Stimulated activated CD8-positive, alpha-beta memory T cell treated with anti-CD3 and anti-CD28 coated beads, Interleukin-4, amount 100 ng/mL, for 48 hours (primary cell): ENCODE measurements at places on chromosomes 11 and 22.

DNA sequence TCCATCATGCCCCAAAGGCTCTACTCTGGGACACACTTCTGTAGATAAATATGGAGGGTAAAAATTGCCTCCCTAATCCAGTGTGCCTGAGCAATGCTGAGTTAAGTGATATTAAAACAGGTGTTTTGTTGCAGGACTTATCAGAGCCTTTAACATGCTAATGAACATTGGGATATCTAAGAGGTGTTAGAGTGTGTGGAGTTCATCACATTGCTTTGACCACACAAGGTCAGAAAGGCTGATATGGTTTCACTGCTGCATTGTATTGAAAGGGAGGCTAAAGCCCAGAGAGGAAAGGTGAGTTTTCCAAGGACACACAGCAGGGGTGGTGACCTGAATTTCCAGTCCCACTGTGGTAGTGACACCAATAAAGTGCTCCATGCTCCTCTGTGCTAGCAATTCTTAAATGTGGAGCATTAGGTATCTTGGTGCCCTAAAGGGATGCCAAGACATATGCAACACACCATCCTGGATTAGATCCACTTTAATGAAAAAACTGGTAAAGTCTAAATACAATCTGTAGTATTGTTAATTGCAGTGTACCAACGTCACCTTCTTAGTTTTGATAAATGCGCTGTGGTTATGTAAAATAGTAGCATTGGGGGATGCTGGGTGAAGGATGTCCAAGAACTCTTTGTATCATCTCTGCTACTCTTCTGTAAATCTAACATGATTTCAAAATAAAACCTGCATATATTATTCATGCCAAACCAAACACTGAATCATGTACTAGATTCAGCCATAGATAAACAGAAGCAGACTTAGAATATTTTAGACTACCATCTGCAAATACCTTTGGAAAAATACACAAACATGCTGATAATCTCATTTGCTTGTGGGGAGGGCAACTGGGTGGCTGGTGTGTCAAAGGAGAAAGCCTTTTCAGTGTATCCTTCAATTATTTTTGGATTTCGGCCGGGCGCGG is 45.8 kb downstream of the MIAT start:
- no peak for DNase-seq

- DNase-seq, result peak; percentile 64
Observed at GRCh38 chr22:31488988-31489617, 539 bp downstream of the EIF4ENIF1 start.

- DNase-seq, result no peak
Observed at GRCh38 chr11:60394666-60395380, 1.4 kb upstream of the MS4A14 start.

- DNase-seq, result no peak
Observed at GRCh38 chr22:19641254-19641982, 72.9 kb upstream of the SEPTIN5 start.

- no peak for DNase-seq
Observed at GRCh38 chr22:19800761-19801244, 40.2 kb downstream of the TBX1 start.

- DNase-seq, result no peak
Observed at GRCh38 chr11:97963528-97964331, 1057.0 kb upstream of the CNTN5 start.

DNA sequence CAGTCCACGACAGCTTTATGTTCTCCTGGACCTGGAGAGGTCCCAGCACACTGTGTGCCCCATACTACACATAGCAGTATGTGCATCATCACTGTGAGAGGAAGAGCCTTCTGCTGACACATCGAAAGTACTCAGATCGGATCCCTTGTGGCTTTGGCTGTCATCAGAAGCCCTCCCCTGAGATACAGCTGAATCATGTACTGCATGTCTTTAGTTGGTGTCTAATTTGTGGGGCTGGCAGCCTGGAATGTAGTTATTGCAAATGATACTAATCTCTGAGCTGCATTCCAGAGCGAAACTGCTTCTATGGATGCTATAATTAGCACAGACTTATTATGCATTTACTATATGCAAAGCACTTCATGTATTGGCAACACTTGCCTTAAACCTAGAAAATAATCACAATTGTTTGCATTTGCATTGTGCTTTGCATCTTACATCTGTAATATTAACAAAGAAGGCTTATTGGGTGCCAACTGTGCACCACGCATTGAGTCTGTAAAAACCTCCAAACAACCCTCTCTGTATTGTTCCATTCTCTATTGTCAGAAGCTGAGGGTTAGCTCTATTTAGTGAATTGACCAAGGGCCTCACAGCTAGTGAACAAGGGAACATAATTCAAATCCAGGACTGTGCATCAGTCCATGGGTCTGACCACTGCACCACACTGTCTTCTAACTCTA is 89.2 kb upstream of the CRTAM start:
- DNase-seq, result peak; percentile 68

- no peak for DNase-seq
Observed at GRCh38 chr11:134543241-134543640, 131.2 kb upstream of the B3GAT1 start.

GRCh38 chr11:130213143-130213978 is 53.8 kb downstream of the ST14 start:
- peak; percentile 86 for DNase-seq

- no peak for DNase-seq
Observed at GRCh38 chr22:38136607-38137006, 26.1 kb upstream of the BAIAP2L2 start.

- no peak for DNase-seq
Observed at GRCh38 chr22:28600546-28601143, 79.0 kb downstream of the TTC28 start.

DNA sequence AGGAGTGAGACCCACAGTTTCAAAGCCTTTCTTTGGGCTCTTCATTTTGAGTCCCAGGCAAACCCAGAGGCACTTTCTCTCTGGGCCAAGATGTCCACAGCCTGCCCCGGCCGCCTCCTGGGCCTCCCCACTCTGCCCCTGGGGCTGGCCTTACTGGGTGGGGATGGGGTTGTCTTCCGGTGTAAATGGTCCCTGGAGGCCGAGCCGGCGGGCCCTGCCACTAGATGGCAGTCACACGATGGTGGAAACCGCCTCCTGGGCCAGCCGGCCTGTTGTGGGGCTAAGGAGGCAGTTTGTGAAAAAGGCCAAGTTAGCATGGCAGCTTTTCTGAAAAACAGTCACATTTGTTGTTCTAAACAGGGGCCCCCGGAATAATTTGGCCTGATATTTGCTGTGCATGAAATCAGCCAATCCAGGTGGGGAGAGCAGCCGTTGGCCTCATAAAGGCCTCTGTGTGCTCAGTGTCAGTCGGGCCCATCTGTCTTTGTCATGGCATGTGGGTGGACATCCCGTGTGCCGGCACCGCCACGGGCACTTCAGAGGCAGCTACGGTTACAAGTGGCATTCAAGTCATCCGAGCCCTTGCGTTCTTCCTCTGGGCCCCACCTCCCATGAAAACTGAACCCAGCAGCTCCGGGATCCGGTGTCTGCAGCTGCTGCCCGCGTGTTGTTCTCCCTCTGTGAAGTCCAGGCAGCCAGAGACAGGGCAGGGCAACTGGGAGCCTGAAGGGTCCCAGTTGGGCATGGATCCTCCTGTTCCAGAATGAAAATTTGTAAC is 6.5 kb downstream of the MRPL23 start:
- DNase-seq, result peak; percentile 41

GRCh38 chr11:90629229-90629806 is 406.5 kb upstream of the CHORDC1 start:
- no peak for DNase-seq

DNA sequence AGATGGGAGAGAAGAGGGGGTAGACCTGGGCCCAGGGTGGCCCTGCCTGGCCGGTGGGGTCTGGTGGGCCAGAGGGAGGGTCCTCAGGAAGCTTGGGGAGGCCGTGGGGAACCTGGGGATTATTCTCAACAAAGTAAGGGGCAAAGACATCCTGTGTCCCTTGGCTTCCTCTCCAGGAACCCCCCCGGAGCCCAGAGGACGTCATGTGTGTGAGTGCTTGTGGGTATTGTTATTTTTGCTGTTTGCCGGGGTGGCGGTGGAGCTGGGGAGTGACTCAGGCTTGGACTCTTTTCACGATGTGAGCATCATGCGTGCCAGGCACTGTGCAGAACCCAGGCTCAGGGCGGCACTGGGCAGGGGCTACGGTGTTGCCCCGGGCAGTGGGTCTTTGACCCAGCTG is 982 bp upstream of the SHANK3 start:
- no peak for DNase-seq

- no peak for DNase-seq
Observed at GRCh38 chr11:126589492-126589803, 234.0 kb downstream of the ST3GAL4 start.

GRCh38 chr11:13577881-13578280 is 82.1 kb upstream of the PTH start:
- no peak for DNase-seq

DNA sequence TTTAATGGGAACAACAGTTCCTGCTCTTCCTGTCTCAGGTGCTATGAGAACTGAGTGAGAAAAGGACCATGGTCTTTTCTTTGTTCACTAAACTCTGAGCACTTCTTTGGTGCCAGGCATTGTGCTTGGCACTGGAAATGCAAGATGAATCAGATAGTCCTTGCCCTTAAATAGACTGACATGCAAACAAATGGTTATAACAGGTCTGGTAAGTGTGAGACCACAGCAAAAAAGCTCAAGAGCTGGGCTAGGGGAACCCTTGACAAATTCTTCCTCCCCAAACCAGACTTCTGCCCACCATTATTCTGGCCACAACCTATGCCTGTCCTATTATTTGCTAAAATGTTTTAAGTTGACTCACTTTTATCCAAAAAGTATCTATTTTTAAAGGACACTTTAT is 5.1 kb downstream of the SLC43A3 start:
- no peak for DNase-seq

DNA sequence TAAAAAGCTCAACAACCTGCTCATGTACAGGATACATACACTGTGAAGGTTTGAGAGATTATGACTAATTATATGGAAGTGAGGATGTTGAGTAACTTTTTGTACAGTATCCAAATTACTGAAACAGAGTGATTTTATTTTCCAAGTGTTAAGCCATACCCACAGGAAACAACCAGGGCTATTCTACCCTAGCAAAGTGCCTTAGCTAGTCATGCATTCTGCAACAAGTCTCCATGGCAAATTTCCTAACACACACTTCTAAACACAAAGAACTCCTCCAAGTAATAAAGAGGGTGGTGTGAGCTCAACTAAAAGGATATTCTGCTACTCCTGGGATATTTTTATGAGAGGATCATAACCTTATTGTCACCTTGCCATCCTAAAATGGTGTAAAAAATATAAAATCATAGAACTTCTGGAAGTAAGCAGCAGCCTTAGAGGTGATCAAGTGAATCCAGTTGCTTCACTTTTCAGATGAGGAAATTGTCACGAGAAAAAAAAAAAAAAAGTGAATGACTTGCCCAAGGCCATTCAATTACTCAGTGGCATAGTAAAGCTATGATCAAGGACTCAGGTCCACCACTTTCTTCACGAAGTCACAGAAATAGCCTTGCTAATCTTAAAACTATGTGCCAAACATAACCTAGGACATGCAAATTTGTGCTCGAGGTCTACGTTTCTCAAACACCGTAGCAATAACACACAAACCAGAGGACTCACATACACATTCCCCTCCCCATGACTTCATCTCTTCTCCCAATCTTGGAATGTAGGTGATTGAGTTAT is 4.2 kb downstream of the LGR4 start:
- DNase-seq, result no peak

GRCh38 chr11:80118073-80118472 is 677.2 kb upstream of the TENM4 start:
- no peak for DNase-seq

- DNase-seq, result no peak
Observed at GRCh38 chr11:64674774-64675173, 48.2 kb downstream of the NRXN2 start.

DNA sequence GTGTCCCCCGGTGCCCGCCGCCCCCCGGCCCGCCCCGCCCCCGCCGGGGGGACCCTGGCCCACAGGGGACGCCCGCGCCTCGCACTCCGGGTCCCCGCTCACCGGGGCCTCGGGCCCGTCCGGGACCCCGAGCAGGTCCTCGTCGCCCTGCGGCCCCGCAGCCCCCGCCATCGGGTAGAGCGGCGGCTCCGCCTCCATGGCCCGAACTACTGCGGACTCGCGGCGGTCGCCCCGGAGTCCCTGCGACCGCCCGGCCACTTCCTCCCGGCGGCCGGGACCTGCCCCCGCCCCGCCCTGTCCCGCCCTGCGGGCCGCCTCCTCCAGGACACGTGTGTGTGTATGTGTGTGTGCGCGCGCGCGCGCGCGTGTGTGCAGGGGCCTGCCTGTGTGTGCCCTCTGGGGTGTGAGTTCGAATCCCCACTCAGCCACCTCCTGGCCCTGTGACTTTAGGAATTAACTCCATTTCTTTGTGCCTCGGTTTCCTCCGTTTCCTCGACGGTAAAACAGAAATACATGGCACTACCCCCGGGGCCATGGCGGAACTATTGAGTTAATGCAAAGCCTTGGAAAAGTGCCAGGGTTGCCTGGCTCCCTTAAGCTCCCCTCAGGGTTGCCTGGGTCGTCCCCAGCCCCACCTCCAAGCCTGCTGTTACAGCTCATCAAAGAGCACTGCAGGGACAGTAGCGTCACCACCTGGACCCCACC is at the start of gene UNC93B1:
UNC93B1 (minus strand) TSS at position 252 of the 705 bp plus-strand sequence; CDS start at position 198, 54 bp downstream.
- peak; percentile 87 for DNase-seq

DNA sequence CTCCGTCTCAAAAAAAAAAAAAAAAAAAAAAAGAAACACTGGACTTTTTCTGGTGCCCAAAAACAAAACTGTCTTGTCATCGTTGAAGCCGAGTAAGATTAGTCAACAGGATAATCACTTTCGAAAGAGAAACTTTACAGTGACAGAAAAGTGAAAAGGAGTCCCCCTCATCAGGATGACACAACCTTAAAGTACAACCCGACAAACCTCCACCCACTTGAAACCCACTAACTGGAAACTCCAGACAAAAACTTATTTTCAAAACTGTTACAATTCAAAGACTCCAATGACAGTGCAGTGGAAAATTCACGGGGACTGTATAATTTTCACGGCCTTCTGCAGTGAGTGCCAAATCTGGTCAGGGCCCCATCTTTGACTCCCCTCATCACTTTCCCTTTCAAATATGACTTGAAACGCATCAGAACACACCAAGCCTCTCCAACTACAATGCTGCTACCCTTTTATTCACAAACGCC is 1.3 kb downstream of the DENND5A start:
- peak; percentile 59 for DNase-seq
